ENCODE measurements at places on chromosomes 4 and X.
A peak's percentile ranks its signal among the peaks of the same experiment; 100 is the strongest.

DNA sequence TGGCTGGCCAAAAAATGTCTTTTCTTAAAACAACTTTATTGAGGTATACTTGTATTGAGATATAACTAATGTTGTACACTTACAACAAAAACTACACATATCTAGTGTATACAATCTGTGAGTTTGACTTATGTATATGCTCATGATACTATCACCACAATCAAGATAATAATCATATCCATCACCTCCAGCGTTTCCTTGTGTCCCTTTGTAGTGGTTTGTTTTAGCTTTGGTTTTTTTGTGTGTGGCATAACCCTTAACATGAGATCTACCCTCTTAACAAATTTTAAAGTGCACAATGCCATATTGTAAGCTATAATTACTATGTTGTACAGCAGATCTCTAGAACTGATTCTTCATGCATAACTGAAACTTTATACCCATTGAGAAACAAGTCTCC is 13.4 kb upstream of the PCSK1N start:
- DNase-seq, result no peak

GRCh38 chrX:102849396-102849795 is 87.7 kb upstream of the RAB40AL start:
- DNase-seq, result no peak

GRCh38 chrX:103794119-103794518 is 17.5 kb downstream of the PLP1 start:
- DNase-seq, result no peak

GRCh38 chr4:91212211-91212610 is 1085.0 kb downstream of the CCSER1 start:
- DNase-seq, result no peak

- DNase-seq, result peak; percentile 13
Observed at GRCh38 chr4:178395798-178396197, 953.6 kb upstream of the AGA start.

DNA sequence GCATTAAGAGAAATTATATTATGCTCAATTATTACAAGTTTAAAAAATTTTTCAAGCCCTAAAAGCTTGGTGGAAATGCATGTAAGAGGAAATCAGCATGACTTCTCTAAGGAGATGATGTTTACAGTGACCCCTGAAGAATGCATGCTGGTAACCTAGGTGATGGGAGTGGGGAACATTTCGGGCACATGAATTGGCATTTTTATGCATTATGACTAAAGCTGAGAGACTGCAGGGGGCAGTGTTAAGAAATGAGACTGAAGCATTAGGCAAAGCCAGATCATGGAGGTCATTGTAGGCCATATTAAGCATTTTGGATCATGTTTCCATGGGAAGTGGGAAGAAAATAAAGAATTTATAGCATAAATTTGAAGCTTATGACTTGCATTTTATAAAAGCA is 421.3 kb downstream of the FAT4 start:
- DNase-seq, result no peak

DNA sequence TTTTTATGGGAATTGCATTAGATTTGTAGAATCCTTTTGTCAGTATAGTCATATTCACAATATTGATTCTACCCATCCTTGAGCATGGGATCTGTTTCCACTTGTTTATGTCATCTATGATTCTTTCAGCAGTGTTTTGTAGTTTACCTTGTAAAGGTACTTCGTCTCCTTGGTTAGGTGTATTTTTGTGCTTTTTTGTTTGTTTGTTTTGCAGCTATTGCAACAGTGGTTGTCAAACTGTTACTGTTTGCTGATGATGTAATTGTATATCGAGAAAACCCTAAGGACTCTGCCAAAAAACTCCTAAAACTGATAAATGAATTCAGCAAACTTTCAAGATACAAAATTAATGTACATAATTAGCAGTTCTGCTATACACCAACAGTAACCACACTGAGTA is 127.9 kb upstream of the AR start:
- DNase-seq, result no peak

GRCh38 chrX:129634541-129634940 is 20.2 kb downstream of the APLN start:
- DNase-seq, result no peak

- DNase-seq, result no peak
Observed at GRCh38 chr4:180637616-180638015, 1605.6 kb upstream of the TENM3 start.

- no peak for DNase-seq
Observed at GRCh38 chr4:43369036-43369594, 476.6 kb downstream of the GRXCR1 start.

DNA sequence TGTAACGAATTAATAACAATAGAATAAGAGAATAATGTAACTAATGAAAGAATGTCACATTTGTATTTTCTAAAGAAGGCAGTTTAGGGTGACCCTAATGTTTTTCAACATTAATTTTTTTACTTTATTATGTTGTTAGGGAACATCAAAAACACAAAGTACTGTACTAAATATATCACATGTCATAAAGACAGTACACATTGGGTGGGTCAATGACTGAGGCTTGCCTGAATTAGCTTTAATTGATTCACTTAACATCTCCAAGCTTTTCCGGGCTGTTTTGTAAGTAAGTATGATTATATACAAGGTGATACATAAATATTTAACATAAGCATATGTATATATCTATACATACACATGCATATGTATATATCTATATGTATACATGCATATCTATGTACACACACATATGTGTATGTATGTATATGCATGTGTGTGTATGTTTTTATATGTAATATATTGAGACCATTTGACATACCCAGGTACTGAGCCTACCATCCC is 43.4 kb upstream of the KLF3 start:
- DNase-seq, result no peak

DNA sequence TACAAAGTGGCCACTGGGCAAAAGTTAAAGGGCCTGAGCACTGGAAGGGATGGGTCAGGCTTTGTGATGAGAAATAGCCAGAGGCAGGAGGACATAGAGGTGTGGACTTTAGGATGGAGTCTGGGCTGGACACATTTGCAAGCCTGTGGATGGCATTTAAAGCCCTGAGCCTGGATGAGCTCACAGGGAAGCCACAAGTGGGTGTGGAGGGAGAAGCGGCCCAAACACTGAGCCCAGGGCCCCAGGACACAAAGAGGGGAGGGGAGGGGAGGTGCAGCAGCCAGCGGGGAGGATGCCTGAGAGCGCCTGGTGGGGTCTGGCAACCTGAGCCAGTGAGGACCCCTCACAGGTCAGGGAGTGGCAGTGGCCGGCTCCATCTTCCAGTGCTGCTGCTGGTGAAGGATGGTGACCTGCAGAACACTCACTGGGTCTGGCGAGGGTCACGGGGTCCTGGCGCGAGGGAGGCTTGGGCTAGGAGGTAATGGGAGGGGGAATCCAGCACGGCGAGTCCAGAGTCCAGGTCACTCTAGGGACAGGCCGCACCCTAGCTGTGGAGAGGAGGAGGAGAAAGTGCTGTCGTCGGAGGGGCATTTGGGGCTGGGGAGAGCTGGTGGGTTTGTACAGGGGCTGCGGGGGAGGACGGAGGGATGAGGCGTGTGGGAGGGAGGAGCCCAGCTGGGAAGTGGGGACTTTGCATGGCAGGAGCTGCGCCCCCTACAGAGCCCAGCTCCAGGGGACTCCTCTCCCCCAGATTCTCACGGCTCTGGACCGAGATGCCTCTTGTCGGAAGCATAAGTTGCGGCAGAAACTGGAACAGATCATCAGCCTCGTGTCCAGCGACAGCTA is 7.0 kb downstream of the LAGE3 start:
- no peak for DNase-seq

- DNase-seq, result no peak
Observed at GRCh38 chrX:149124526-149125108, 380.5 kb downstream of the IDS start.

- no peak for DNase-seq
Observed at GRCh38 chr4:124902001-124902515, 189.5 kb upstream of the ANKRD50 start.

All from NT2/D1 (cell line).